Kidney epithelial cell (primary cell): ENCODE measurements at places on chromosomes 6 and 20. TPM values are rescaled to one million over a fixed set of nuclear protein-coding genes. Genes with fewer than 3 reads are reported as not detected.

GRCh38 chr20:20664795-20665589 lies 47.5 kb downstream of the RALGAPA2 start:
- DNase-seq, result no peak

DNA sequence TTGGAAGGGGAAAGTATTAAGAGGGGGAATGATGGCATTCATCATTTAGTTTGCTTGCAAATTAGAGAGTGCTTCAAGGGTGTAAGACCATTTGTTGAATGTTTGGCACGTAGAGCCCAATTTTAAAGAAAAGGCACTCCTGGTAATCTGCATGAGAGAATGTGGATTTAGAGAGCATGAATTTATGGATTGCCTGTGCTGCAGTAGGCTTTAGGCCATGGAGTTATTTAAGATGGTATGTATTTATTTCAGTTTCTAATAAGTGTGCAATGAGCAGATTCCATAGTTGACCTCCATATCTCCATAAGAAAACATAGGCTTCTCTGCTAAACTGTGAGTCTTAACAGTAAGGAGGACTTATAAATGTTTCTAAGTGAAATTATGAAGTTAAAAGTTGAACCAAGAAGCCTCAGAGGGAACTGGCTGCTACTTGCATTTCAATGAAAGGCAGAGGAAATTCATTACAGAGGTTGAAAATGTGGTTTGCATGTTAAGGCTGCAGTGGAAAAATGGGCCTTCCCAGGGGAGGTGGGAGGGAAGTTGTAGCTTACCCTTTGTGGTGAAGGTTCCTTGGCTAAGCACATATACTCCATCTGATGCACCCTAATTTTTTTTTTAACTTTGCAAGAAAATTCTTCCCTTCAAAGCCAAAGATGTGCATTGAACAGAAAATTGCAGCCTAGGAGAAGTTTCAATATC lies 134.2 kb downstream of the CARMIL1 start:
- DNase-seq, result no peak

DNA sequence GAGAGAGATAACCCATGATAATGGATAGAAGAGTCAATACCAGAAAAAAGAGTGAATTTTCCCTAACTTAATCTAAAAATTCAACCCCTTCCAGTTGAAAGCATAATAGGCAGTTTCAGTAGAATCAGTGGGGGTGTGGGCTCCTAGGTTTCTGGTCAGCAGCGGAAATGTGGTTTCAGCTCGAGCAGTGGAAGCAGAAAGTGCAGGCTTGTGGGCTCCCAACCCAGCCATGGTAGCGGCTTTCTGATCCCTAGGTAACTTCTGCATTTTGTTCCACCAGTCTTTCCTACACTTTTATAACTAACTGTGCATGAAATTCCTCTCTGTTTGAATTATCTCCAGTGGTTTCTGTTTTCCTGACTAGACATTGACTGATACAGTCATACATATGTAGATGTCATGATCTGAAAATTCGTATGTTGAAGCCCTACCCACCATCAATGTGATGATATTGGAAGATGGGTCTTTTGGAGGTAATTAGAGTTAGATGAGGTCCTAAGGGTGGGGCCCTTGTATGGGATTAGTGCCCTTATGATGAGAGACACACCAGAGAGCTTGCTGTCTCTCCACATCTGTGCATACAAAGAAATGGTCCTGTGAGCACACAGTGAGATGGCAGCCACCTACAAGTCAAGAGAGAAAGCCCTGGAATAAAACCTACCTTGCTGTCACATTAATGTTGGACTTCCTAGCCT lies 6.5 kb upstream of the DDO start:
- no peak for DNase-seq

GRCh38 chr6:167350275-167350696 lies 25.4 kb downstream of the TTLL2 start:
- no peak for DNase-seq

GRCh38 chr6:36139431-36139830 lies 9.1 kb downstream of the MAPK13 start:
- DNase-seq, result no peak

GRCh38 chr6:25329161-25329817 lies 50.1 kb downstream of the CARMIL1 start:
- no peak for DNase-seq

DNA sequence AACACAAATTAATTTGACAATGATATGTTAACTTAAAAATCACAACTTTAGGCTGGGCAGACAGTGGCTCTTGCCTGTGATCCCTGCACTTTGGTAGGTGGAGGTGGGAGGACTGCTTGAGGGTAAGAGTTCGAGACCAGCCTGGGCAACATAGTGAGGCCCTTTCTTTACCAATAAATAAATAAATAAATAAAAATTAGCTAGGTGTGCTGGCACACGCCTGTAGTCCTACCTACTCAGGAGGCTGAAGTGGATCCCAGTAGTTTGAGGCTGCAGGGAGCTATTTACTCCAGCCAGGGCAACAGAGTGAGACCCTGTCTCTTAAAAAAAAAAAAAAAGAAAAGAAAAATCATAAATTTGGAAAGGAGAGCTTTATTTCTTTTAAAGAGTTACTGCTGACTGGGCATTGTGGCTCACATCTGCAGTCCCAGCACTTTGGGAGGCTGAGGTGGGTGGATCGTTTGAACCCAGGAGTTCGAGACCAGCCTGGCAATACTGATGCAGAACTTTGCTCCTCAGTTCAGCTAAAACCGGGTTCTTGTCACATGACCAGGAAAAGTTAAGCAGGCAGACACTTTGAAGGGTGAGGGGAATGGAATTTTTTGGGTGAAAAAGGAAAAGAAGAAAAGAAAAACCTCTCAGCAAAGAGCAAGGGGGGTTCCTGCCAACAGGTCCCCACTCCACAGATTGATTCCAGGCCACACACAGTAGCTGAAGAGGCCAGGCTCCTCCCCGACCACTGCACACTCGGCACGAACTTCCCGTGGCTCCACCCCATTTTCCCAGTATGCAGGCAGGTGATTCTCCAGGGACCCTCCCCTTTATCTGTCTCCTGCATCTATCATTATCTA lies 44.0 kb upstream of the DDR1 start:
- no peak for DNase-seq

GRCh38 chr20:21514553-21515251 lies 838 bp upstream of the NKX2-2 start:
- DNase-seq, result no peak

- no peak for DNase-seq
These were observed 43.6 kb upstream of the CCN6 start for GRCh38 chr6:112010328-112010727.

DNA sequence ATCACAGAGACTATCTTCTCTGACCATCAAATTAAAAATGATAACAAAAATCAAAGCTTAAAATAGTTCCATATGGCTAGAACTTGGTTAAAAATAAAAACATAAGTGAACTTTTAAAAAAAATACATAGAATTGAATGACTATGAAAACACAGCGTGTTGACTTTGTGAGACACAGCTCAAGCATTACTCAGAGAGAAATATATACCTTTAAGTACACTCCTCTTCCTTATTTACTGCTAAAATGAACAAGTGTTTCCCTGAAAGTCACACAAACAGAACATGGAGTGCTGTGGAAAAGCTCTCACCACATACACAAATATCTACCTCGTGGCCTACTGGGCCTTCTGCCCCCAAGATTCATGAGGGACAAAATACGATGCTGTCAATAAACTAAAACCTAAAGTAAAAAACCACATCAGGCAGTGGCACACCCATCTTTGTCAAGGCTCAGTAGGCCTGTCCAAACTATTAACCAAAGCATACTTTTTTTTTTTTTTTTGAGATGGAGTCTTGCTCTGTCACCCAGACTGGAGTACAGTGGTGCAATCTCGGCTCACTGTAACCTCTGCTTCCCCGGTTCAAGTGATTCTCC lies 7.5 kb downstream of the FAXC start:
- no peak for DNase-seq

Gene TNFRSF21
- total RNA-seq, result 54.6 and 61.2 TPM in 2 replicates

Gene RNF114
- total RNA-seq, result 138 and 216 TPM in 2 replicates

Gene SNX21
- total RNA-seq, result 24.7 and 28.4 TPM in 2 replicates

Gene MOCS1
- 12.9 and 15.0 TPM in 2 replicates for total RNA-seq

Gene CGAS
- total RNA-seq, result 8.1 and 9.5 TPM in 2 replicates

Gene BACH2
- total RNA-seq, result 5.0 and 11.6 TPM in 2 replicates

Gene ADGRG6
- total RNA-seq, result 30.3 and 39.1 TPM in 2 replicates

Gene TPD52L1
- total RNA-seq, result 57.7 and 63.3 TPM in 2 replicates

Gene IL20RA
- total RNA-seq, result 0.46 and 0.89 TPM in 2 replicates

Gene PTGIS
- 0.88 and 2.7 TPM in 2 replicates for total RNA-seq
